ENCODE measurements at places on chromosomes 7 and 10. TPM values are rescaled to one million over a fixed set of nuclear protein-coding genes. Genes with fewer than 3 reads are reported as not detected.

The NEURL1 gene
- total RNA-seq, result 0.84 TPM

The CFAP43 gene
- 0.20 TPM for total RNA-seq

The WDR86 gene
- total RNA-seq, result 0.46 TPM

- no peak for DNase-seq
Measured at GRCh38 chr10:119852277-119852676, 20.4 kb downstream of the MCMBP start.

- no peak for DNase-seq
Measured at GRCh38 chr7:140653319-140654108, 12.9 kb upstream of the DENND2A start.

The WEE2 gene
- total RNA-seq, result not detected

DNA sequence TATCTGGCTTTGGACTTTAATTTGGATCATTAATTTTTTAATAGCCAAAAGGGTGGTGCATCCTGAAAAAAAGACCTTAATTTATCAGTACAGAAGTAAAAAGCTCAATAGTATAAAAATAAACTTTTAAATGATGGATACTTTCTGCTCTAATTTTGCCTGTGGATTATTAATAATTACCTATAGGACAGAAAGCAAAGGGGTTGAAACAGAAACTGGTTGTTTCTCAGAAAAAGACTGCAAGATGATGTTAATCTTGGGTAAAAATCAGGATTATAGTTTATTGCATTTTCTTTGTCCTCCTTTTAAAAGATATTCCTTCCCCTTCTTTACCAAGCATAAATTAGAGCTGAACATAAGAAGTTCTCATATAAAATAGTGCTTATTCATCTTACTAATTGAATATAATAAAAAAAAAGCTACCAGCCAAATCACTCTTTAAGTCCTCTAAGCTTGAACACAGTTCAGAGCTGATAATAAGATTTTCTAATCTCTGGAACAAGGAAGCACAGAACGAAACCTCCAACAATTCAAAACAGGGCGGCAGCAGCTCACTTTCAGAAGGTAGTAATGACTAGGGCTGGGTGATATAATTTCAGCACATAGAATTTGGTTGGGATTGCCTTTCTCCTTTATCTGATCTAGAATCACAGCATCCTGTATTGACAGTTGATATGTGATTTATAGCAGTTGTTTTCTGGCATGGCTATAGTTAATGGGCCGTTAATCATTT is 8.1 kb upstream of the GPR85 start:
- no peak for DNase-seq

The ANKRD2 gene
- not detected for total RNA-seq

The STOX1 gene
- total RNA-seq, result 0.98 TPM

GRCh38 chr7:95264363-95264891 is 59.9 kb downstream of the PON1 start:
- no peak for DNase-seq

GRCh38 chr10:58436071-58436470 is 50.9 kb downstream of the TFAM start:
- no peak for DNase-seq

- no peak for DNase-seq
Measured at GRCh38 chr7:147151661-147152060, 1035.1 kb downstream of the CNTNAP2 start.

DNA sequence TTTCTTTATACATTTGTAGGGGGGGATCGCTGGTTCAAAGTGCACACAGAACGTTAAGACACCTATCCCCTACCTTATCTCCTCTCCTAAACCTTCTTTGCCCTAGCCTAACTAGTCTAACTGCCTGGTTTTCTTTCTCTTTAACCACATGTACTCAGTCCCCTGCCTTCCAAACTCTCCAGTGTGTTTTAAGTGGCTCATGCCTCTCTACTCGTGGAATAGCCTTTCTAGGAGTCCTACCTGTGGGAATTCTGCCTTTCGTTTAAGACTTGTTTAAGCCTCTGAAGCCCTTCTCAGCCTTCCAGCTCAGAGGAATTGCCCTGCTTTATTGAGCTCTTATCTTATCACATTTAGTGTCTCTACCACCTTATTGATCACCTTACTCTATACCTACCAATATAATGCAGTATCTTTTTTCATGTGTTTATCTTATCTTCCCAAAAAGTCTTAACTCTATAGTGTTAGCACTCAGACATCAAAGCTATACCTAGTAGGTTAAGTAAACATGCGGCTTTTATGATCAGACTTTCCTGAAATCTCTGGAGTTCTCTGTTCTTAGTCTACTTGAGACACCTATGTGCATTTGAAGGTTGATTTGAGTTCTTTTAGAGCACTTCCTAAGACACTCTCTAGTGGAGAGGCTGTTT is 50.7 kb downstream of the ARID5B start:
- no peak for DNase-seq

DNA sequence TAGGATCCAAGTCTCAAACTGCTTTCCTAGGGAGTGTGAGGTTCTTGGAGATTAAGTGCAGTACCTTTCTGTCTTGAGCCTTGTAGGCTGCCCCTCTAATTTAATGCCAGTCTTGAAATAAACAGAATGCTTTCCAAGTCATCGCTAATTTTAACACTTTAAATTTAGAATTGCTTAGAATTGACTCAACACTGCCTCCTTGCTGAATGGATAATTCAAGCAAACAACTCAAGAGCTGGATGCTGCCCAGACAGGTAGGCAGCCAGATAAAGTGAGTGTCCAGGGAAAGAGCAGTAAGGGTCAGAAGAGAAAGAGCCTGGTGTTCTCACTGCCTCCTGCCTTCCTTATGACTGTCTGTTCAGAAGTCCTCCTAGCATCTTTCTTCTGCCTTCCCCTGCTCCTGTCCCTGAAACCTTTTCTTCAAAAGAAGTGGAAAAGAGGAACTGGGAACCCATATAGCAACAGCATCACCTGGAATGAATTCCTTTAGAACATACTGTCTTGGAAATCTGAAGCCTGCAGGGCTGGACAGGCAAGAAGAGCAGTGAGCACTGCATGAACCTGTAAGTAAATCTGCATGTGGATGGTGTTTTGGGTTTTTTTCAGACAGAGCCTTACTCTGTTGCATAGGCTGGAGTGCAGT is 3.1 kb upstream of the GOT1 start:
- no peak for DNase-seq

The SLC26A3 gene
- 0.19 TPM for total RNA-seq

GRCh38 chr10:1361411-1362105 is 305.4 kb downstream of the WDR37 start:
- DNase-seq, result no peak

The CTAGE4 gene
- total RNA-seq, result 1.6 TPM

DNA sequence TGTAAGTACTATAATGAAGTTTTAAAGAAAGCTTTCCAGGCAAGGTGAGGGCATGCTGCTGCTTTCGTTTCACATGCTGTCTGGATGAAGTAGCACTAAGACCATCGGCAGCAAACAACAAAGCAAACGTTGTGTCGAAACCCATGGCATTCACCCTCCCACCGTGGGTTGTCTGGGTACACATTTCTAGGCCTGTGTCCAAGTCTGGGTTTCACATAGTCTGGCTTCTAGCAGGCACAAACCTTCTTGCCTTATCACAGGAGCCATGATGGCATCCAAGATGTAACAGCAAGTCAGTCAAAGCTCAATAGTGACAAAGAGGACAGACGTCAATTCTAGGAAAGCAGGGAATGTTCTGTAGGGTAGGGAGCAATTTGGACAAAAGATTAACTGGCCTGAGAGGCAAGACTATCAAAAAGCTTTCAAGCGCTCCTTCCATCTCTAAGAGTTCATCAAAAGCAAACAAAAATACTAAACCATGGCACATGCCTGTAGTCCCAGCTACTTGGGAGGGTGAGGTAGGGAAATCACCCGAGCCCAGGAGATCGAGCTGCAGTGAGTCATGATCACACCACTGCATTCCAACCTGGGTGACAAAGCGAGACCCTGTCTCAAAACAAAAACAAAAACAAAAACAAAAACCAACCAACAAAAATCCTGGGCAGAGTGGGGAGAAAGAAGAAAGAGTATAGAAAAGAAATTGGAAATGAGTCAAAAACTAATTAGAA is 42.7 kb downstream of the PAXIP1 start:
- no peak for DNase-seq

DNA sequence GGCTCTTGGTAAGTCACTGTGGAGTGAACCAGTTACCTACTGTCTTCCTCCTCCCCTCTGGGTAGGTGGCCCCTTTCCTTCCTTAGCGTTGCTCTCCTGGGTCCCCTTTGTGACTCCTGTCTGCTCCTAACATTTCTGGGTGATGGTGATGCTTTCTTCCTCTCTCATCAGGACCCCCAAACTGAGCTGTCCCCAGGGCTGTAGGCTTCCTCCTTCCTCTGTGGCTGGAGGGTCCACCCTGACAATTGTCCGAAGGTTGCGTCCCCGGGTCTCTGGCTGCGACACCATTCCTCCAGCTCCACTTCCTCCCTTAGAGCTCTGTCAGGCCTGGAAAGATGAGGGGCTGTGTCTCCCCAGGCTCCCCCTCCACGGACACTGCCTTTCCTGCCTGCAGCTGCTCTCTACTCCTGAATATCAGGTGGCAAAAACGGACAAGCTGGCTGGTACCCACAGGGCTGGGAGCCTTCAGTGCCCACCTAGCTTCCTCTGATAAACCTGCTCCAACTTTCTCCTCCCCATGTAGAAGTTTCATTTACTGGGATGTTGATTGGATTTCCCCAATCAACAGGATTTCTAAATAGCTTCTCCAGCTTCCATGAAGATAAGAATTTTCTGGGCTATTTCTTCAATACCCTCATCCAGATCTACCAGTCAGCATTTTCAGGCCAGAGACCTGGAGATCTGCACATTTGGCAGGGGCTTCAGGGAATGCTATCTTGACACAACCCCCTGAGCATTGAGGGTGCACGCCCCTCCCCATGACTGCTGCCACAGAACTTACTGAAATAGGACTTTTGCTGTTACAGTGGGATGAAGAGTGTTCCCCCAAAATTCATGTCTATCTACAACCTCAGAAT is 506.5 kb downstream of the TCERG1L start:
- DNase-seq, result no peak

DNA sequence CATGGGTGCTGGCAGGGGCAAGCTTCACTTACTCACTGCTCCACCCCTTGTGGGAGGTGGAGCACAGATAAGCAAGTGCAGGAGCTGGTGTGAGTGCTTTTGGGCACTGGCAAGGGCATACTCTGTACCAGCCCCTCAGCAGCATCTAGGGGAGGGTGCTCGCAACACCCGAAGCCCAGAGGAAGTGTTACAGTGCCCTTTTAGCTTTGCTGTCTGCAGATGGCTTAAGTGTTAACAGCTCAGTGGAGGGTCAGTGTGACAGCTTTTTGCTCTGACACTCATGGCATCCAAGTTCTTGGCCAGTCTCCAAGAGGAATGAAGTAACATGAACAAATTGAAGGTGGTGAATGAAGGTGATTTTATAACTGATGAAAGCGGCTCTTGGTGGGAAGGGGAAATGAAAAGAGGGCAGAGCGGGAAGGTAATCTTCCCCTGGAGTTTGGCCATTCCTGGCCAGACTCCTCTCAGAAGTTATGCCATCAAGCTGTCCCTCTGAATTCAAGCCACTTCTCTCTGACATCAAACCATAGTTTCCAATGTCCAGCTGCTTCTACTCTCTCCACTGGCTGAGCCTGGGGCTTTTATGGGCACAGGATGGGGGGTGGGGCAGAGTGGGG is 862.5 kb downstream of the KCNMA1 start:
- DNase-seq, result no peak

- DNase-seq, result no peak
Measured at GRCh38 chr7:99709838-99710578, 25.0 kb downstream of the CYP3A7 start.

The AKR1B1 gene
- total RNA-seq, result 96.7 TPM

GRCh38 chr10:61385231-61386001 is 67.8 kb downstream of the TMEM26 start:
- no peak for DNase-seq

GRCh38 chr7:69129524-69129923 is 468.8 kb upstream of the AUTS2 start:
- no peak for DNase-seq

The AMZ1 gene
- total RNA-seq, result not detected

The FKBP6 gene
- total RNA-seq, result not detected

The UTF1 gene
- total RNA-seq, result 0.25 TPM

The GSTO2 gene
- total RNA-seq, result 1.1 TPM

The PLEKHA8 gene
- total RNA-seq, result 5.4 TPM

DNA sequence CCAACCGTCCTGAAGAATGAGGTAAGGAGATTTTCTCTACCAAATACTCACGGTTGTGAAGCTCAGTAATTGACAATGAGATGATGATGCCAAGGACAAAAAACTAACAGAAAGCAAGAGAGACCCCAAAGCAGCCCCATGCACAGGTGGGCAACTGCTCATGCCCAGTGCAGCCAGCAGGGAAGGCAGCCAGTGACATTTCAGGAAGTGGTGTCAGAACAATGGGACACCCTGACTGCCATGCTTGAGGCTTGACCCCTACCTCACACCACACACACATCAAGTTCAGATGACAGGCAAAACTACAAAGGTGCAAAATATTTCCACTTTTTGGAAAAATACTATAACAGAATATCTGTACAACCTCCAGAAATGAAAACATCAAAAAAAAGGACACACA is 66.9 kb downstream of the CFAP46 start:
- no peak for DNase-seq

DNA sequence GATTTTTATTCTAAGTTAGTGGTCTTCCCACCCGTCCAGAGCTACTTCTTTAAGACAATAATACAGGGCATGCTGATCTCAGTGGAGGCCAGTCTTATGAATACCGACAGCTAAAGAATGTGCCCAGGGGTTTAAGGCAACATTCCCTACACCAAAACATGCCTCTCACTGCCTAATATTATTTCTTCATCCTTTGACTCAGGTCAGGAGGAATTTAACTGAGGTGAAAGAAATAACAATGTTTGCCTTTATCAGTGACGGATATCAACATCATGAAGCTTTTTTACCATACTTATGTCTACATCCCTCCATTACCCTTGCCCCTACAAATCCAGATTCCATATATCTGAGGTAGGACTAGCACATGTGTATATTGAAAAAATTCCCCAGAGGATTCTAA is 33.3 kb upstream of the TES start:
- DNase-seq, result no peak

DNA sequence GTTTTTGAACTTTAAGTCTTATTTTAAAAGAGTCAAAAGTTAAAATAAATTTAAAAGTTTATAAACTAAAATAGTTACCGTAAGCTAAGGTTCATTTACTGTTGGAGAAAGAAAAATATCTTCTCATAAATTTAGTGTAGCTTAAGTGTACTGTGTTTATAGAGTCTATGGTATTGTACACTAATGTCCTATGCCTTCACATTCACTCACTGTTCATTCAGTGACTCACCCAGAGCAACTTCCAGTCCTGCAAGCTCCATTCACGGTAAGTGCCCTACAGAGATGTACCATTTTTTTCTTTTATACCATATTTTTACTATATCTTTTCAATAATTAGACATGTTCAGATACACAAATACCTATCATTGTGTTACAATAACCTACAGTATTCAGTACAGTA is 97.6 kb downstream of the PTN start:
- DNase-seq, result no peak

Measured in activated T-cell treated with anti-CD3 and anti-CD28 coated beads, Interleukin-2, amount 50 U/mL, for 4 hours (primary cell).